ENCODE measurements at places on chromosomes 16 and 17. TPM values are rescaled to one million over a fixed set of nuclear protein-coding genes. Genes with fewer than 3 reads are reported as not detected.

SLX1B gene
- 14.4 TPM for total RNA-seq

PPP1R1B gene
- total RNA-seq = not detected

ASPA gene
- not detected for total RNA-seq

REXO5 gene
- total RNA-seq = 1.7 TPM

NPTX1 gene
- total RNA-seq = under 0.01 TPM

DNAI2 gene
- 0.07 TPM for total RNA-seq

OR1F1 gene
- 0.14 TPM for total RNA-seq

E4F1 gene
- total RNA-seq = 24.9 TPM

RAP1GAP2 gene
- total RNA-seq = 15.7 TPM

TOX3 gene
- not detected for total RNA-seq

ST6GALNAC2 gene
- total RNA-seq = 114 TPM

CD300LF gene
- total RNA-seq = not detected

CD19 gene
- not detected for total RNA-seq

ZSCAN10 gene
- total RNA-seq = not detected

CACNG1 gene
- not detected for total RNA-seq

EPOP gene
- 2.6 TPM for total RNA-seq

YBX2 gene
- total RNA-seq = 1.1 TPM

CES1 gene
- total RNA-seq = 0.43 TPM

SULT1A1 gene
- total RNA-seq = 2.4 TPM

RNU2-1 gene
- total RNA-seq = not detected

HOXB2 gene
- total RNA-seq = not detected

PIRT gene
- total RNA-seq = not detected

AGRP gene
- not detected for total RNA-seq

NPEPPS gene
- 81.7 TPM for total RNA-seq

MEOX1 gene
- not detected for total RNA-seq

AMFR gene
- total RNA-seq = 235 TPM

CLEC10A gene
- not detected for total RNA-seq

TNK1 gene
- 5.8 TPM for total RNA-seq

SRSF1 gene
- 145 TPM for total RNA-seq

MEFV gene
- total RNA-seq = under 0.01 TPM

SSTR5 gene
- total RNA-seq = not detected

PABPN1L gene
- total RNA-seq = not detected

MYH8 gene
- total RNA-seq = not detected

OR2C1 gene
- total RNA-seq = not detected

KRTAP2-2 gene
- total RNA-seq = not detected

ERN2 gene
- total RNA-seq = 1.6 TPM

DHRS7C gene
- total RNA-seq = not detected

CACNA1G gene
- total RNA-seq = not detected

KRT33A gene
- 0.68 TPM for total RNA-seq

MON1B gene
- total RNA-seq = 14.0 TPM

MYO15A gene
- under 0.01 TPM for total RNA-seq

DNAAF1 gene
- total RNA-seq = 0.07 TPM

KCNH4 gene
- total RNA-seq = not detected

HS3ST2 gene
- total RNA-seq = 0.71 TPM

ELMO3 gene
- 21.9 TPM for total RNA-seq

IRX5 gene
- 0.93 TPM for total RNA-seq

All from nasal cavity respiratory epithelium epithelial cell of viscerocranial mucosa (primary cell).